Occipital lobe (tissue), 3 donors: ENCODE measurements at places on chromosomes 12 and 14.

GRCh38 chr14:100135784-100136183, 23.7 kb downstream of the DEGS2 start:
- DNase-seq: no peak

DNA sequence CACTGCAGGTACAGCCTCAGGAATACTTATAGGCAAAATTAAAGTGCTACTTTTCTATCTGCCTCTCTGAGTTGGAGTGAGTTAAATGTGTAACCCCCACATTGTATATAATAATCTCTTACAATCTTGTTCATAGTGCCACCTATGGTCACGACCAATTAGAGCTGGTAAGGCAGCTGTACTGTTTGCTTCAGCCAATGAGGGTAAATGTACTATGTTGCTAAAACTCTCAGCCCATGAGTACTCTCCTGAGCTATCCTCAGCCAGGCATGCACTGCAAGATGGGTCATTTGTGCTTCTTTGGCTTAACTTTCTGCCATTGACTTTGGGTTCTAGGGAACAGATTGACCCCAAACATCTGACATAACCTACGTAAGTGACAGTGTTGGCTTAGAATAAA, 15.0 kb upstream of the MDM2 start:
- no peak for DNase-seq

DNA sequence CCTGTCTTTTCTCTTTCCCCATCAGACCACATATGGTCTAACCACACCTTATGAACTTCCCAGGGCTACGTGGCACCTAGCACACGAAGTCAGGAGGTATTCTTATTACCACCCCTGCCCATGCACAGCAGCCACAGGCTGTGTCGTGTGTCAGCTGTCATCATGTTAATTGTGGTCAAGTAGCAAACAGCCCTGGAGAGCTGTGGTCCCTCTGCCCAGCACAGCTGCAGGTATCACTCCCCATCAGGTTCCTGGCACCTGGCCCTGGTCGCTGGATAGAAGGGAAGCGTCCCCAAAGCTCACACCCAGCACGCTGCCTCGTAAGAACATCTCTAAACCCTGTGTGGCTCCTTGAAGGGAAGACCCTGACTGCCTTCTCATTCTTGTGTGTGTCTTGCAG, 45.4 kb downstream of the CLMN start:
- DNase-seq: no peak

DNA sequence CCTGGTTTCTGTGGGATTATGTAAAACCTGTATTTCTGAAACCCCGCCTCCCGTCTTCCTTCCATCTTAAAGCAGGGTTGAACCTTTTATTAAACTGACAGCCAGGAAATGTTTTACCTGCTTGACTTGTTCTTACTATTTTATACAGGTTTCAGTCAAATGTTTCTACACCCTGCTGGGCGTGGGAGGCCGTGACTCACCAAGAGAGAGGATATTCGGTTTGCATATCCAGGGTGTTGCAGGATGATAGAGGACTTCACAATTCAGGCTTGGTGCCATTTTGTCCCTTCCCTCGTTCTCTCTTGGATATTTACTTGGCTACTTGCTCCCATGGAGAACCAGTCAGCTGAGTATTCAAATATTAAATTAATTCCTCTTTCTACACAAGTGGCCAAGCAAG, 69.7 kb downstream of the ARF6 start:
- DNase-seq: peak; percentile 24

DNA sequence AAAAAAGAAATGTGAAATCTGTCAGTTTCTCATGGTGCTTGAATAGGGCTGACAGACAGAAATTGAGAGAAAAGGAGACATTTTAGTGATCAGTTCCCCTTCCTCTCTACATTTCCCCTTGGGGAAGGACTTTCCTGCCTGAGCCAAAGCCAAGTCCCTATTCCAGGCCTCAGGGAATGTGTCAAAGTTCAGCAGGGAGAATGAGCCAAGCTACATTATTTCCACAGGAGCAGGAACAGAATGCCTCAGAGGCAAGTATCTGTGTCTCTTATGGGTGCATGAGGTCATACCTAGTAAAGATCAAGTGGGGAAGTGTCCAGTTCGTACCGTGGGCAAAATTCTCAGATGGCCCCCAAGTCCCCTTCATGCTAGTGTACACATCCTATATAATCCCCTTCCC, 68.6 kb downstream of the IQSEC3 start:
- no peak for DNase-seq

DNA sequence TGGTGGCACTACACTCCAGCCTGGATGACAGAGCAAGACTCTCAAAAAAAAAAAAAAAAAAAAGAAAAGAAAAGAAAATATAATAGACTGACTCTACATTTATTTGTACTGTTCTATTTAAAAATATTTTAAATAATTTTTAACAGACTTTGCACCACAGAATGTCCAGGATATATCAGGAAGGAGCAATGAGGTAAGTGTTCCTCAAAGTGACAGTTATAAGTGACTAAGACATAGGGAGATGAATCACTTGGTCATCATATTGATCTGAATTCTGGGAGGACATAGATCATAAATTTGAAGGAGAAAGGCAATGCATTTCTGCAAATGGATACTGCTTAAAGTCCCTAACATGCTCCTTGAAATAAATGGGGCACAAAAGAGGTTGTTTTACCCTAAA, 221.5 kb downstream of the KCNC2 start:
- DNase-seq: no peak

DNA sequence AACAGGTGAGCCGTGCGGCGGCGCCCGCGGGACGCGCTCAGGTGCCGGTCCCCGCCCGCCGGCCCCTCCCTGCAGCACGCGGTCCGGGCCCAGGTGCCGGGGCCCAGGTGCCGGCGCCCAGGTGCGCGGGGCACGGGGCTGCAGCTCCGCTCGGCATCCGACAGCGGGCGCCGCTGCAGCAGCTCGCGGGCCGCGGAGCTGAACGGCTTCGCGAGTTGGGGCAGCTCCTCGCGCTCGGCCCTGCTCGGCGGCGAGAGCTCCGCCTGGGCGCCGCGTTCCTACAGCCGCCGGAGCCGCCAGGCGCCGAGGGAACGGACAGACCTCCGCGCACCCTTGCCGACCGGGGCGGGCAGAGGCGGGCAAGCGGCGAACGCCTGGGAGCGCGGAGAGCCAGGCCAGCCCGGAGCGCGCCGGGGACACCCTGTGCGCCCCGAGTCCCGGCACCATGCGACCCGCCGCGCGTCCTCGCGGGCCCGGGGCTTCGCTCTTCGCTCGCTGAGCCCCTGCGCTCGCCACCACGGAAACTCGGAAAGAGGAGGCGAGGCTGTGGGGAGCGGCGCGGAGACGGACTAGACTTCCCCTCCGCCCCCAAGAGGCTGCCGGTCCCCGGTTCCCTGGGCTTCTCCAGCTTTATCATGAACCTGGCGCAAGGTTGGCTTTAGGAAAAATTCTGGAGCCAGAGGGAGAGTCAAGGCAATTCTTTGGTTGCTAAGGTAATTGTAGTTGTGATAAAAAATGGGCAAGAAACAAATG, at the start of gene RGS6:
RGS6 (plus strand) TSS at position 201 of the 753 bp plus-strand sequence.
- DNase-seq: peak; percentile 29

- DNase-seq: no peak
Measured at GRCh38 chr12:76108356-76108755, 23.9 kb upstream of the NAP1L1 start.

DNA sequence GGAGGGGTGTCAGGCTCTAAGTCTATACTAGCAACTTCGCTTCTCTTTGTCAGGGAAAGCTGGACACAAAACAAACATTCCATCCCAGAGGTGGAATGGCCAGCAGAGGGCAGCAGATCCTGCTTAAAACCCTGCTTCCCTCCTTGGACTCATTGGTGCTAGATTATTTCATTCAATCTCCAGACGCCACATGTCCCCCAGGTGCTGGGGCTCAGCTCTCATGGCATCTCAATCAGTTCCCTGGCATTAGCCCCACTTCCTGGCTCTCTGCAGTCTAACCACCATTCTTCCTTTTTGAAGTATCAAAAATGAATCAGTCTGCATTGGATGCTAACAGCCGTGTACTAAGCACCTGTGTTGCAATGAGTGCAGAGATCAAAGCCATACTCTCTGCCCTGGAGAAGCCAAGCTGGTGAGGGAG, 8.1 kb upstream of the PPP1R1A start:
- peak; percentile 27 for DNase-seq
